Activated CD8-positive, alpha-beta memory T cell treated with anti-CD3 and anti-CD28 coated beads, Interleukin-2, amount 10 ng/mL, durations not matched to agents 7 days and 5 days (primary cell): ENCODE measurements at places on chromosomes 3 and 15. TPM values are rescaled to one million over a fixed set of nuclear protein-coding genes. Genes with fewer than 3 reads are reported as not detected.

- peak overlapping the region; percentile 34 for H3K4me3 ChIP-seq
- H3K36me3 ChIP-seq = peaks cover 33% of the 10 kb centered on the region
- H3K27ac ChIP-seq = peak overlapping the region; percentile 41
- DNase-seq = peak; percentile 73
- H3K4me1 ChIP-seq = peaks cover 62% of the 10 kb centered on the region
- H3K27me3 ChIP-seq = no peaks in the 10 kb centered on the region
Measured at GRCh38 chr3:195537995-195538394, 5.1 kb downstream of the PPP1R2 start.

GRCh38 chr15:47991357-47991756 is 129.4 kb upstream of the SLC24A5 start:
- H3K36me3 ChIP-seq = no peaks in the 10 kb centered on the region
- H3K4me3 ChIP-seq = no peak overlapping the region
- H3K27ac ChIP-seq = no peak overlapping the region
- no peak for DNase-seq
- peaks cover 6% of the 10 kb centered on the region for H3K27me3 ChIP-seq
- peaks cover 3% of the 10 kb centered on the region for H3K4me1 ChIP-seq

DNA sequence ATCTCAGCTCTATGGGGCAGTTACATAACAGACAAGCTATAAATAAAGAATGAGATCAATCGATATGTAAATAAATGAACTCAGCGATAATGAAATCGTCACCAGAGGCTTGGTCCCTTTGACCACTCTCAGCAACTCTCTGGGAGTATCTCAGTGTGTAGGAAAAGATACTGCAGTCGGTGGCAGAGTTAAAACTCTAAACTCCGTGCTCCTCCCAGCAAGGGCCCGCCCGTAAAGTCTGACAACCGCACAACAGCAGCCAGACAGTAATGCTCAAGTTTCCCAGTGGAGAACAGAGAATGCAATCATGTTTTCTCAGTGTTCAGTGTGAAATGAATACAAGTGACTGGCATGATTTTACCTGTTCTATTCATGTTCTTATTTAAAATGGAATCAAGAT is 28.3 kb upstream of the IGF1R start:
- no peaks in the 10 kb centered on the region for H3K36me3 ChIP-seq
- no peak overlapping the region for H3K27ac ChIP-seq
- H3K4me1 ChIP-seq = no peaks in the 10 kb centered on the region
- no peak for DNase-seq
- no peak overlapping the region for H3K4me3 ChIP-seq

DNA sequence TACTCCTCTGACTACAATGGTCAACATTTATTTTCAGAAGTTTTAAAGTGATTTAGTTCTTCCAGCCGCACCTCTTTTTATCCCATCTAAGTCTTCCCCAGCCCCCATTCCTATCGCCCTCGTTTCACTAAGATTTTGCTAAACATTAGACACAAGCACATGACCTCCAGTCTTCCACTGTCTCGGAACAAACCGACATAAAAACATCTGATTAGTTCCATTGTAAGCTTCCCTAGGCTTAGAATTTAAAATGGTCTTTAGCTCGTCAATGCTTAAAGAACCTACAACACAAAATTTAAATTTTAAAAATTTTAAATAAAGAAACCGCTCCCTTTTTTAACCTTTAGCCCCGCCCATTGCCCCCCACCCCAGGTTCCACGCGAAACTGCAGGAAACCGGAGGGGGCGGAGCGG is 284 bp upstream of the TSC22D2 start:
- H3K4me1 ChIP-seq = peaks cover 20% of the 10 kb centered on the region
- peak overlapping the region; percentile 90 for H3K27ac ChIP-seq
- peaks cover 9% of the 10 kb centered on the region for H3K27me3 ChIP-seq

DNA sequence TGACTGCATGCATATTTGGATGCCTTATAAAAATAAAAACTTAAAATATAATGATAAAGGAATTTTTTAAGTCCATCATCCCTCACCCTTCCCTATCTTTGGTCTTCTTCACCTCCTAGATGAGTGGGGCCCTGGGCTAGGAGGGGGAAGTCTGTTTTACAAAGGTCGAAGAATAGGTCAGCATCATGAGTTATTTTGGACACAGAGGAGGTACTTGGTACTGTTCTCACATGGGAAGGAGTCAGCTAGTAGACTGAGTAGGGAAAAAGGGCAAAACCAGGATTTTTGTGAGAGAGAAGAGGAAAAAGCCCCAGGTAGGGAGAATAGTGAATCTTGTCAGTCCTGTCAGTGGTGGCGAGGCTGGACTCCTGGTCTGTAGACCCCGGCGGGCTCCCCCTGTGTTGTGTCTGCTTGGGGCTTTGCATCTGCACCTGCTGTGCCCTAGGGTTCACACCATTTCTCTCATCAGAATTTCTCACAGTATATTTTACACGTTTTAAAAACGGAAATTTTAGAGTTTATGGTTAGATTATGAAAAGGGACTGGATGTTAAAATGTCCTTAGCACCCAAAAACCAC is 17.2 kb downstream of the GCSAM start:
- H3K27me3 ChIP-seq = no peaks in the 10 kb centered on the region
- H3K36me3 ChIP-seq = peaks cover 19% of the 10 kb centered on the region
- peaks cover 43% of the 10 kb centered on the region for H3K4me1 ChIP-seq
- no peak overlapping the region for H3K27ac ChIP-seq

DNA sequence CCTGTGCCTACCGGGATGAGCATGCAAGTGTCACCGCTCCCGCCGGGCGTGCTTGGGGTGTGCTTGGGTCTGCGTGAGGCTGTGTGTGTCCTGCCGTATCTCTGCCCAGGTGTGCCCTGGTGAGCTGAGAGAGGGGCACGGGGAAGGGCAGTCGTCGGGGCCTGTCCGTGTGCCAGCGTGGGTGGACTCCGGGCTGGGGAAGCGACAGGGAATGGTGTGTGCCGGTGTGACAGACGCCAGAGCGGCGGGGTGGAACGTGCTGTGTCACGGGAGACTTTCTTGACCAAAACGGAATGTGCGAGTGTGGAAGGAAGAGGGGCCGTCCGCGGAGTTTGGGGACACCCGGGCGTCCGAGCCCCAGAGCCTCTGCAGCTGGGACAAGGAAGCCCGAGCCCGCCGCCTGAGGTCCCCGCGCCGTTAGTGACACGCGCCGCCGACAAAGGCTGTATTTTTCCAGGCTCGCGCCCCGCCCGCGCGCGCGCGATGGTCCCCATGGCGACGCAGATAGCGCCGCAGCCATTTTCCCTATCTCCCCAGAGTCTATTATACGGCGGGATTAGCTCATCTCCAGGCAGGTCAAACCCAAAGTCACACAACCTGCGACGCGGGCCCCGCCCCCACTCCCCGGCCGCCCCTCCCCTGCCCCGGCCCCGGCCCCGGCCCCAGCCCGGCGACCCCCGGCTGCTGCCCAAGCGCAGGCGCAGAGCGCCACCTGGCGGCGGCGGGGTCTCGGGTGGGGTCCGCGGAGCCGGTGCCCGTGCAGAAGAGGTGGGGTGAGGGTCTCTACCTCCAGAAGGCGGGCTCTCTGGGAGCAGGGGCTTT is 4.5 kb upstream of the GATA2 start:
- H3K36me3 ChIP-seq = no peaks in the 10 kb centered on the region
- DNase-seq = peak; percentile 67
- H3K4me1 ChIP-seq = peaks cover 6% of the 10 kb centered on the region

DNA sequence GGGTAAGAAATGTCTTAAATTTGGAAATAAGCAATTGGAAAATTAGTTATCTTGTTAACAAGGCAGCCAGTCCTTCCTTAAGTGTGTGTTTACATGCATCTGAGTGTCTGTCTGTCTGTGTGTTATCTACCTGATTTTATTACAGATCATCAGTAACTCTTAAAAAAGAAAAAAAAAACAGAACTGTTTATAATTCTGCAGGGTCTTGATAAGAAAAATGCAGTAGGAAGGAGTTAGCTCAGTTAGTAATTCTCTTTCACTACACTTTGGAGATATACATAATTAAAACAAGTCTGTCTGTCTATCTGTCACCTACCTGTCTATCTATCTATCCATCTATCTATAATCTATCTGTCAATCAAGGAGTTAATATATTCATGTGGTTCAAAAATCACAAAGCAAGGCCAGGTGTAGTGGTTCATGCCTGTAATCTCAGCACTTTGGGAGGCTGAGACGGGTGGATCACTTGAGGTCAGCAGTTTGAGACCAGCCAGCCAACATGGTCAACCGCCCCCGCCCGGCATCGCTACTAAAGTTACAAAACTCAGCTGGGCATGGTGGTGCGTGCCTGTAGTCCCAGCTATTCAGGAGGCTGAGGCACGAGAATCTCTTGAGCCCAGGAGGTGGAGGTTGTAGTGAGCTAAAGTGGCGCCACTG is 135.5 kb upstream of the SGO1 start:
- DNase-seq = no peak
- H3K4me3 ChIP-seq = no peak overlapping the region
- H3K36me3 ChIP-seq = no peaks in the 10 kb centered on the region

DNA sequence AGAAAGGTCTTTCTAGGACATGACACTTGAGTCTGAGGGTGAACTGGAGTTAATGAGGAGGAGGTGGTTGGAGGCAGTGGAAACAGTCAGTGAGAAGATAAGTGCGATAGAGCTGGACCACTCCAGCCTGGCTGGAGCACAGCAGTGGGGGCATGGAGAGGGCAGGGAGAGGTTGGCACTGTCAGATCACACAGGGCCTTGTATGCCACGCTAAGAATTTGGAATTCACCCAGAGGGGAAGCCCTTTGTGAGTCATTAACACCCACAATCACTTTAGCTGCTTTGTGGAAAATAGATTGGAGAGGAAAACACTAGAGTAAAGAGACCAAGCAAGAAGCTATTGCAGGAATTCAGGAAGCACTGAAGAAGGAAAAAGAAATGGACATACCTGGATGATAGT is 83.3 kb downstream of the ZNF621 start:
- no peak for DNase-seq
- H3K4me1 ChIP-seq = no peaks in the 10 kb centered on the region
- peaks cover 61% of the 10 kb centered on the region for H3K27me3 ChIP-seq

DNA sequence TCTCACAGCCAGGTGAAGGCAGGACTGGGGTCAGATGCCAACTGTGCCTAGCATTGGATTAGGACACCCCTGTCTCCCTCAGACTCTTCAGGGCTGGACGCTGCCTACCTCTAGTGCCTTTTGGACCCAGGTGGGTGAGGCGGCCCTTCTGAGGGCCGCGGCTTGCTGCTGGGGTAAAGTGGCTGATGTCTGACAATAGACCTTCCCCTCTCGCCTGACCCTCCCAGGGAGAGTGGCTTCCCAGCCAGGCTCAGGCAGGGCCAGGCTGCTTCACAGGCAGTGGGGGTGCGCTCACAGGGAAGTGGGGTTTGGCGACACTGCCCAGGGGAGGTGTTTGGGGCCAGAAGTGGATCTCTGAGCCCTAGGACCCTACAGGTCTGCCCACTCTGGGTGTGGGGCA is 43.3 kb upstream of the C15orf39 start:
- no peaks in the 10 kb centered on the region for H3K36me3 ChIP-seq
- DNase-seq = no peak
- peaks cover 16% of the 10 kb centered on the region for H3K27me3 ChIP-seq
- peaks cover 5% of the 10 kb centered on the region for H3K4me1 ChIP-seq
- no peak overlapping the region for H3K27ac ChIP-seq

DNA sequence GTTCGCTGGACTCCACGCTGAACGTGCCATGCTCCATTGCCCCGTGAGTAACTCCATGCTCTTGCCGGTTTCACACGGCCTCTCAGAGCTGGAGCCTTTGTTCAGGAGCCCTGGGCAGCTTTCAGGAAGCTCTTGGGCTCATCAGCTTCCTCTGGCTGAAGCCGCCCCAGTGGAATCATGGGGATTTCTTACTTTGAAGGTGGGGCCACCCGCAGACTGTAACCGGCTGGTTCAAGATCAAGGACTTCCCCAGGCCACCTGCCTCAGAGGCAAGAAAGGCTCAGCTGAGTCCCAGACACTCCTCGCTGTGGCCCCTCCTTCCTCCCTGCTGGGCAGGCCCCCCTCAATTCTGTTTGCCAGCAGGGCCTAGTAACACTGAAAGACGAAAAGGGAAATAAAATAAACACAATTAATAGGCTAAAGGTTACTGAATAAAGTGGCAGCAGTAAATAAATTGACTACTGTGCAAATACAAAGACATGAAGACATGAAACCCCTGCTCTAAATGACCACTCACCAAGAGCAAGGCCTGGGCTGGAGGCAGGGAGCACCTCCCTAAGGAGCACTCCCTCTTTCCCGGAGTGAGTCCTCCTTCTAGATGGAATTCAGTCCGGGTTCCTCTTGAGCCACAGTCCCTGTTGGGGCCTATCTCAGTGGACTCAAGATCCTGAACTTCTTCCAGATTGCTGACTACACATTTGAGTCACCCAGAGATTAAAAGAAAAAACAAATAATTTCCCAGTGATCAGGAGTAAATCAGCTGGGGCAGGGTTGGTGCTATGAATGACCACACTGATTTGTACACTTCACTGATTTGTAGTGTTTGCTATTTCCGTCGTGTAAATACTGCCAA is 51.0 kb downstream of the ZDHHC19 start:
- no peaks in the 10 kb centered on the region for H3K36me3 ChIP-seq
- peak overlapping the region; percentile 68 for H3K27ac ChIP-seq
- H3K4me1 ChIP-seq = peaks cover 29% of the 10 kb centered on the region
- peak; percentile 64 for DNase-seq
- no peaks in the 10 kb centered on the region for H3K27me3 ChIP-seq

DNA sequence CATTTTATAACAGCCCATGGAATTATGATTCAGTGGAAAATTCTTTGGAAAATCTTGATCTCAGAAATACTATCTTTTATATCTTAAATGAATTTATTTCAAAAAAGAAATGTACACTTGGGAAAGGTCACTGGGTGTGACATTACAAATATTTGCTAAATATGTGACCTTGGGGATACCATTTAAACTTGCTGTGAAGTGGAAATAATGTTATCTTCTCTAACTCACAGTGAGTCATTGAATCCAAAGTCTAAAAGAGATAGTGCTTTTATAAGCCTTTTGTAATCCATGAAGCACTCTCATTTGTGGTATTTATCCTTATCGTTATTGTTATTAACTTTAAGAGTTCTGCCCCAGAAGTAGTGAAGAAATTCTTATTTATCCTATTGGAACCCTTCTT is 289.8 kb upstream of the SEMA6D start:
- no peaks in the 10 kb centered on the region for H3K36me3 ChIP-seq
- H3K27ac ChIP-seq = no peak overlapping the region
- no peak for DNase-seq
- H3K4me3 ChIP-seq = no peak overlapping the region

The NUP210 gene
- total RNA-seq = 186 TPM
